ENCODE measurements at places on chromosomes 7 and 10. TPM values are rescaled to one million over a fixed set of nuclear protein-coding genes. Genes with fewer than 3 reads are reported as not detected.
A peak's percentile ranks its signal among the peaks of the same experiment; 100 is the strongest.

DNA sequence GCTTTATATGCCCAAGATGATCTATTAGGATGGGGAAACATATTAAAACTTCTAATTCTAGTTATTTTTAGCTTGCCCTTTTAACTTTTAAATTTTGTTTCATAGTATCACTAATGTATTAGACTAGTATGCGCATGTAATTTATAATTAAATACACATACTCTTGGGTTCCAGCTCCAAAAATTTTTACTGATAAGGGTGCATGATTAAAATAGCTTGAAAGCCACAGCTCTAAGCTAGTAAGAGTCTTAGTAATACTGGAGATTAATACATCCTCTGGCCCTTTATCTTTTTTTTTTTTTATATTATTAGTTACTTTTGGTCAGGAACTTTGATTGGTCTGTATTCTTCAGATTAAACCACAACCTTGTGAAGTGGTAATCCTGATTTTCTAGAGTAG lies 53.6 kb downstream of the ATXN7L1 start:
- H3K36me3 ChIP-seq: no peaks in the 10 kb centered on the region
- H3K27me3 ChIP-seq: no peaks in the 10 kb centered on the region
- H3K4me1 ChIP-seq: peaks cover 11% of the 10 kb centered on the region
- H3K4me3 ChIP-seq: no peak overlapping the region

The MGAM2 gene
- total RNA-seq: 0.20 TPM

- DNase-seq: no peak
- peak overlapping the region; percentile 97 for H3K4me3 ChIP-seq
- H3K4me1 ChIP-seq: peaks cover 38% of the 10 kb centered on the region
- H3K36me3 ChIP-seq: no peaks in the 10 kb centered on the region
- peak overlapping the region; percentile 100 for H3K27ac ChIP-seq
Measured at GRCh38 chr10:104336821-104337467, 1.3 kb downstream of the ITPRIP start.

GRCh38 chr10:71542478-71542877 lies 145.8 kb downstream of the CDH23 start:
- no peak for DNase-seq
- no peaks in the 10 kb centered on the region for H3K27me3 ChIP-seq
- no peaks in the 10 kb centered on the region for H3K4me1 ChIP-seq
- H3K4me3 ChIP-seq: no peak overlapping the region
- H3K27ac ChIP-seq: no peak overlapping the region

- H3K27ac ChIP-seq: no peak overlapping the region
- H3K36me3 ChIP-seq: no peaks in the 10 kb centered on the region
- no peak overlapping the region for H3K4me3 ChIP-seq
- no peak for DNase-seq
- no peaks in the 10 kb centered on the region for H3K27me3 ChIP-seq
Measured at GRCh38 chr7:108723381-108723814, 153.7 kb downstream of the DNAJB9 start.

DNA sequence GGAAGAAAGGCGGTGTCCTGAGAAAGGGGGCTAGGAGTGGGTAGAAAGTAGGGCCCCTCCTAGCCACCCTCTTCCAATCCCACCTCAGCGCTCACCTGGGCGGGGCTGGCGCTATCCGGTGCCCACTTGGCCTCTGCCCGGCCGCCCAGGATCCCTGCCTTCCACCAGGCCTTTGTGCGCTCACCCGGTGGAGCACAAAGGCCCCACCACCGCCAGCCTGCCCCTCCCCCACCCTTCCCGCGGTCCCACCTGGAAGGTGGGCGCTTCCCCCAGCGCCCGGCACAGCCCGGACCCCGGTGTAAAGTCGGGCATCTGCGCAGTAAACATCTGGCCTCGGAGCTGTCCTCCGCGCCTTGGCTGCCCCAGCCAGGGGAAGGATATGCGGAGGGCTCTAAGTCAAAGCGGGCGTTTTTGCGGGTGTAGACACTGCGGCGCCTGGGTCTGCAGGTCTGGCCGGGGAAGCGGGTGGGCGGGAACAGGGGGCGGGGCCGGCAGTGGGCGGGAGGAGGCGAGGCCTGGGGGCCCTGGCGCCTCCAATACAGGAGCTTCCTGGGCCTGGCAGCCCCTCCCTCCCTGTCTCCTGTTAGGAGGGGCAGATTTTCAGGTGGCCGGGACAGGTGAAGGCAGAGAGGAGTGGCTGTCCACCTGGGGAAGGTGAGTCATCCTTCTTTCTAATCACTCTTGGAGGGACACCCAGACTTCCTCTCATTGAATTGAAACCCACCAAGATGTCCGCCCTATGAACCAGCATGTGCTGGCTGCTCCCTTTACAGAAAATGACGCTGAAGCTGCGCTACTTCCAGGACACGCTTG lies 49.3 kb downstream of the PNLIPRP2 start:
- DNase-seq: peak; percentile 63
- no peaks in the 10 kb centered on the region for H3K27me3 ChIP-seq
- no peaks in the 10 kb centered on the region for H3K4me1 ChIP-seq
- H3K4me3 ChIP-seq: no peak overlapping the region
- H3K36me3 ChIP-seq: peaks cover 1% of the 10 kb centered on the region
- no peak overlapping the region for H3K27ac ChIP-seq

- H3K4me3 ChIP-seq: no peak overlapping the region
- no peaks in the 10 kb centered on the region for H3K4me1 ChIP-seq
- no peaks in the 10 kb centered on the region for H3K27me3 ChIP-seq
Measured at GRCh38 chr10:58570979-58571378, 58.3 kb downstream of the BICC1 start.

DNA sequence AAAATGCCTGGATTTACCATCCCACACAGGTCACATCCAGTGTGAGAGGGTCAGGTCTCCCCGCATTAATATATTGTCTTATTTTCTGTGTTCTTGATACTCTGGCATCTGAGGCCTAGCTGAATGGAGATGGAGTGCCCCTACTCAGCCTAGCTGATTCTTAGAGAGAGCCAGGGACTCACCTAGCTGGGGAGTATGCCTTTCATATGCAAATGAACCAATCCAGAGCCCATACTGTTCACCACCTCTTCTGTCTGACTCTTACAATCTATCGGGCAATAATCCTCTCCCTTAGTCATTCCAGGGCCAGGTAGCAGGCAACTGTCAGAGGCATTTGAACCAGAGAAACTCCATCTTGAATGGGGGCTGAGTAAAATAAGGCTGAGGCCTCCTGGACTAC lies 46.3 kb downstream of the LBX1 start:
- H3K27me3 ChIP-seq: peaks cover 5% of the 10 kb centered on the region
- no peaks in the 10 kb centered on the region for H3K4me1 ChIP-seq
- no peaks in the 10 kb centered on the region for H3K36me3 ChIP-seq
- DNase-seq: no peak
